HCT116 (cell line): ENCODE measurements at places on chromosomes 1 and 21.

DNA sequence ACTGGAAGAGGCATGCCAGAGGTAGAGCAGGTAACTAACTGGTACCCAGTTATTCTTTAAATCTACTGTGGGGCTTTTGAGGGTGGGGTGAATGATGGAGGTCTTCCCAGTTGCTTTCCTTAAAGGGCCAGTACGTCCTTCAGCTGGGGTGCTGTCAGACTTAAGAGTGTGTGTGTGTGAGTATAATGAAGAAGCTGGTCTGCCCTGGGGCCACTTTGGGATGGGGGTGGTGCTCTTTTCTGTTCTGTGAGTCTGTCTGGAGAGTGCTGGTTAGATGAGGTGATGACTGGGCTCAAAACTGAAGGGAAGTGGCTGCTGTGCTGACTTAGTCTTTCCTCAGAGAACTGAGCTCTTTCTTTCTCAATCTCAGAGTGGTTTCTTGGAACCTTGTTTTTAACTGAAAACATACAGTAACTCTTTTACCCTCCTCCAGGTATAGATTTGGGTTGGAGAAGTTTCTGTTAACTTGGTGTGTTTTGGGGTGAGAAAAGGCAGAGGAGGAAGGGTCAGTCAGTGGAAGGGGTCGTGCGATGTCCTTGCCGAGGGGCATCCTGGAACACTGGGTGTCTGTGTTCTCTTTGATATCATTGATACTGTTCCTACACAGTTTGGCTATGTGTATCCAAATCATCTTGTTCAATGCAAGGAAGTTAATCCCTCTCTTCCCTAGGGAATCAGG lies 746 bp downstream of the MACF1 start:
- H3K36me3 ChIP-seq, result no peaks in the 10 kb centered on the region
- H3K4me3 ChIP-seq, result no peak overlapping the region
- peaks cover 16% of the 10 kb centered on the region for H3K4me1 ChIP-seq
- H3K27ac ChIP-seq, result no peak overlapping the region
- DNase-seq, result no peak

- H3K36me3 ChIP-seq, result no peaks in the 10 kb centered on the region
- H3K27ac ChIP-seq, result no peak overlapping the region
- no peak for DNase-seq
- H3K4me3 ChIP-seq, result no peak overlapping the region
- H3K4me1 ChIP-seq, result no peaks in the 10 kb centered on the region
These were observed 39.6 kb upstream of the PRSS38 start for GRCh38 chr1:227775841-227776240.

DNA sequence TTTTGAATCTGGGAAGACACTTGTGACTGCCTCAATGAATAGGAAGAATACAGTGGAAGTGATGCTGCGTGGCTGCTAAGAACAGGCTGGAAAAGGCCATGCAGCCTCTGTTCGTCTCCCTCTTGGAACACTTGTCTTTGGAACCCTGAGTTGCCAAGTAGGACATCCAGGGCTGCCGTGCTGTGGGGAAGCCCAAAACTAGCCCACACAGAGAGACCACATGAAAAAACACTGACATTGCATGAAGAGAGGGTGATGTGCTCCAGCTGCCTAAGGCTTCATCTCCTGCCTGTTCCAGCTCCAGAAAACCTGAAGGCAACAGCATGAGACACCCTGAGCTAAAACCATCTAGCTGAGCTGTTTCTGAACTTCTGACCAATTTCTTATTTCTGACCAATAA lies 61.1 kb upstream of the GNG4 start:
- H3K27ac ChIP-seq, result no peak overlapping the region
- no peaks in the 10 kb centered on the region for H3K27me3 ChIP-seq
- H3K36me3 ChIP-seq, result no peaks in the 10 kb centered on the region
- H3K4me3 ChIP-seq, result no peak overlapping the region
- H3K4me1 ChIP-seq, result no peaks in the 10 kb centered on the region
- no peak for DNase-seq

- H3K27ac ChIP-seq, result no peak overlapping the region
- no peaks in the 10 kb centered on the region for H3K4me1 ChIP-seq
- no peak for DNase-seq
- no peaks in the 10 kb centered on the region for H3K27me3 ChIP-seq
- H3K4me3 ChIP-seq, result no peak overlapping the region
These were observed 281.1 kb downstream of the DNM3 start for GRCh38 chr1:172122381-172122780.

DNA sequence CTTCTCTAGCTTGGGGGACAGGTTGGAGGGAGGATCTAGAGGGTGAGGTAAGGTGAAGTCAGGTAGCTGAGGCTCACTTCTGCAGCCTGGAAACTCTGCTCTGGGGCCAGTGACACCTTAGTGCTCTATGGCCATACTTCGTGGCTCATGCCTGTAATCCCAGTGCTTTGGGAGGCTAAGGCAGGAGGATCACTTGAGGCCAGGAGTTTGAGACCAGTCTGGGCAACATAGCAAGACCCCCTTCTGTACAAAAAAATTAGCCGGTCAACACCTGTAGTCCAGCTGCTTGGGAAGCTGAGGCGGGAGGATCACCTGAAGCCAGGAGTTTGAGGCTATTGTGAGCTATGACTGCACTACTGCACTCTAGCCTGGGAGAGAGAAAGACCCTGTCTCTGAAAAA lies 5.8 kb downstream of the LMNA start:
- no peaks in the 10 kb centered on the region for H3K36me3 ChIP-seq
- H3K27me3 ChIP-seq, result no peaks in the 10 kb centered on the region
- peak overlapping the region; percentile 95 for H3K27ac ChIP-seq
- peaks cover 79% of the 10 kb centered on the region for H3K4me1 ChIP-seq

DNA sequence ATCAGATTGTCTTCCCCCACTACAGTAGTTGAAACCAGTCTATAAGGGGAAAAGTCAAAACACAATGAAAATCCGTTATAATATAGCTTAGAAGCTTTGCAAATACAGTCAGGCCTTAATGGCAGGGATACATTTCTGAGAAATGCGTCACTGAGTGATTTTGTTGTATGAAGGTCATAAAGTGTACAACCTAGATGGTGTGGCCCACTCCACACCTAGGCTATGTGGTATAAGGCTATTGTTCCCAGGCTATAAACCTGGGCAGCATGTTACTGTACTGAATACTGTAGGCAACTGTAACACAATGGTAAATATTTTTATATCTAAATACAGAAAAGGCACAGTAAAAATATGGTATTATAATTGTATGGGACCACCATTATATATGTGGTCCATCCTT lies 188.0 kb upstream of the L1TD1 start:
- no peak overlapping the region for H3K27ac ChIP-seq
- H3K4me1 ChIP-seq, result no peaks in the 10 kb centered on the region
- no peak for DNase-seq
- H3K36me3 ChIP-seq, result no peaks in the 10 kb centered on the region
- H3K27me3 ChIP-seq, result no peaks in the 10 kb centered on the region

DNA sequence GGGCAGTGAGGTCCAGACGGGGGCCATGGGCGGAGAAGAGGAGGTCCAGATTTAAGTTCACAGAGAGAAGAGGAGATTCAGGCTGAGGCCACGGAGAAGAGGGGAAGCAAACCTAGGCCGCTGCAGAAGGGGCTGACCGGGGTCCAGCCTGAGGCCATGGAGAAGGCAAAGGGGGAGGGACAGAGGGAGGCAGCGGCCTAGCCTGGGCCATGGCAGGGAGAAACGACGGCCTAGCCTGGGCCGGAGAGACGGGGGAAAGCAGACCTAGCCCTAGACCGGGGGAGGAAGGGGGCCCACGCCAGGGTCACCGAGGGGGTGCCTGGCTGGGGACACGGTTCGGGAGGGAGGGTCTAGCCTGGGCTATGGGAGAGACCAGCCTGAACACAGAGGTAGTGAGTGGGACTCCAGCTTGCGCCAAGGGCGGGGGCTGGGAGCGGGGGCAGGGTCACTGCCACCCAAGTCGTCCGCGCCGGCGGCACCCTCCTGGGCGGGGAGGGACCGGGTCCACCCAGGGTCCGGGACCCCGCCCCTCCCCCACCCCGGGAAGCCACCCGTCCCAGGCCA lies 459 bp downstream of the CAPZB start:
- peaks cover 11% of the 10 kb centered on the region; the same call in 1 of the 2 replicates for H3K4me1 ChIP-seq
- no peaks in the 10 kb centered on the region for H3K36me3 ChIP-seq
- H3K4me3 ChIP-seq, result peak overlapping the region; percentile 92
- DNase-seq, result no peak
- H3K27me3 ChIP-seq, result no peaks in the 10 kb centered on the region
- peak overlapping the region; percentile 81 for H3K27ac ChIP-seq

DNA sequence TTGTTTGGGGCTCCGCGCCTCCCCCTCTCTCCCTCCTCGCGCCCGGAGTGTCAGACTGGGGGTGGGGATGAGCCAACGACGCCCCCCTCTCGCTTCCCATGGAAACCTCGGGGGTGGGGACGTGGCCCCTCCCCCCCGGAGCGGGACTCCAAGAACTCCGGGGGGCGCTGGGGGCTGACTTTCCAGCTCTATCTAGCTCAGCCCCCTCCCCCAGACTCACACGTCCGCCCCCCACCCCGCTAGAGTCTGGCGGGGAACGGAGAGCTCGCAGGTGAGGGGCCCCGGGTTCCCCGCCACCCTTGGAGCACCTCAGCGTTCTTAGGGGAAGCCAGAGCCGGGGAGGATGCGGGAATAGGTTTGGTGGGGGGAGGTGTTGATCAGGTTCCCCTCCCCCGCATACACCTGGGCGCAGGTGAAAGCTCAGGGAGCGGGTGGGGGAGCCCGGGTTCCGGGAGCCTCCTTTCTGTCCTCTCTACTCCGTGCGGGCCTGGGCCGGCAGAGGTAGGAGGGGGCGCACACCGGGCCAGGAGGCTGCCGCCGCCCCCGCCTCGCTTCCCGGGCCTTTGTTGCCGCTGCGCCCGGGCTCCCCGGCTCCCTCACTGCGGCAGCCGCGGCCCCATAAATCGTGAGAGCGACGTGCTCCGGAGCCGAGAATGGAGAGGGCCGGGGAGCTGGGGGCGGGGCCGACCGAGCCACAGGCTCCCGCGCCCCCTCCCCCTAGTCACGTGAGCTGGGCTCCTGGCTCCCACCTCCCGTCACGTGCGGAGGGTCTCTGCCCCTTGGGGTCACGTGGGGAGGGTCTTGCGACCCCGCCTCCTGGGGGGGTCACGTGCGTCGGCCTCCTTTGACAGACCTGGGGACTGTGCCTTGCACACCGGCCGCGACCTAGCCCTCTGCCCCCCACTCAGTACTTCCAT lies 1.9 kb downstream of the EFNA3 start:
- peak overlapping the region; percentile 53; the same call in 1 of the 2 replicates for H3K27ac ChIP-seq
- H3K27me3 ChIP-seq, result no peaks in the 10 kb centered on the region
- peak overlapping the region; percentile 73 for H3K4me3 ChIP-seq
- DNase-seq, result no peak
- H3K4me1 ChIP-seq, result peaks cover 67% of the 10 kb centered on the region
- no peaks in the 10 kb centered on the region for H3K36me3 ChIP-seq

GRCh38 chr1:59104191-59104760 lies 192.6 kb upstream of the FGGY start:
- H3K4me1 ChIP-seq, result no peaks in the 10 kb centered on the region
- H3K27me3 ChIP-seq, result no peaks in the 10 kb centered on the region
- no peak overlapping the region for H3K27ac ChIP-seq
- H3K4me3 ChIP-seq, result no peak overlapping the region
- no peak for DNase-seq

DNA sequence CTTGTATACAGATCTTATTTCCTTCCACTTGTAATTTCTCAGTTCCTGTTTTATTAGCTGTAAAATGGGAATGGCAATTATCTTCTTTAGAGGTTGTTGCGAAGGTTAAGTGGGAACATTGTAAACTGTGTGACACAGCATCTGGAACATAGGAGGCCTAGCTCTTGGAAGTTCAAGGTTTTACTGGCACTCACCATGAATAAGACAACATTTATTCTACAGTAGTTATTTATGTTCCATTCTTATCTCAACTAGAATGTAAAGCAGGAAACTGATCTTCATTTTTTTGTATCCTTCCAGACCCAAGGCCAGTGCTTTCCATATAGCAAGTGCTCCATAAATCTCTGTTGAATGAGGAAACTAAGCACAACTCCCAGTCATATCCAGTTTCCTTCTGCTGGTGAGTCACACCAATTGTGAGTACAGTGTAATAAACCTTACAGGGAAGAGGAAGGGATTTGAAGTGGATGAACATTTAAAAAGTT lies 1.4 kb downstream of the BCL10 start:
- peaks cover 16% of the 10 kb centered on the region for H3K4me1 ChIP-seq
- peak overlapping the region; percentile 67 for H3K4me3 ChIP-seq
- no peak for DNase-seq

DNA sequence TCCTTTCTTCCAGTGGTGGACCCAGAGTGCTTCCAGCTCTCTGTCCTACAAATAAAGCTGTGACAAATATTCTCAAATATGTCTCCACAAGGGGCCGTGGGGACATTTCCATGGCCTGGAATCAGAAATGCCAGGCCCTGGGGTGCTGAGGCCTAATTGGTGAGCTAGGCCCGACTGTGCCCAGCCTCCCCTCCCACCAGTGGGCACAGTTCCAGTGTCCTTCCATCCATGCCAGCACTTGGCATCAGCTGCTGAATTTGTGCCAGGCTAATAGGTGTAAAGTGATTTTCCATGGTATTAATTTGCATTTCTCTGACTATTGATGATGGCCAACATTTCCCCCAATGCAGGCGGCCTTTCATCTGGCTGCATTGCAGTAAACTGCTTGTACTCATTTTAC lies 48.5 kb upstream of the B3GALT5 start:
- H3K27ac ChIP-seq, result no peak overlapping the region
- H3K36me3 ChIP-seq, result no peaks in the 10 kb centered on the region
- no peaks in the 10 kb centered on the region for H3K4me1 ChIP-seq
- no peaks in the 10 kb centered on the region for H3K27me3 ChIP-seq
- DNase-seq, result no peak

DNA sequence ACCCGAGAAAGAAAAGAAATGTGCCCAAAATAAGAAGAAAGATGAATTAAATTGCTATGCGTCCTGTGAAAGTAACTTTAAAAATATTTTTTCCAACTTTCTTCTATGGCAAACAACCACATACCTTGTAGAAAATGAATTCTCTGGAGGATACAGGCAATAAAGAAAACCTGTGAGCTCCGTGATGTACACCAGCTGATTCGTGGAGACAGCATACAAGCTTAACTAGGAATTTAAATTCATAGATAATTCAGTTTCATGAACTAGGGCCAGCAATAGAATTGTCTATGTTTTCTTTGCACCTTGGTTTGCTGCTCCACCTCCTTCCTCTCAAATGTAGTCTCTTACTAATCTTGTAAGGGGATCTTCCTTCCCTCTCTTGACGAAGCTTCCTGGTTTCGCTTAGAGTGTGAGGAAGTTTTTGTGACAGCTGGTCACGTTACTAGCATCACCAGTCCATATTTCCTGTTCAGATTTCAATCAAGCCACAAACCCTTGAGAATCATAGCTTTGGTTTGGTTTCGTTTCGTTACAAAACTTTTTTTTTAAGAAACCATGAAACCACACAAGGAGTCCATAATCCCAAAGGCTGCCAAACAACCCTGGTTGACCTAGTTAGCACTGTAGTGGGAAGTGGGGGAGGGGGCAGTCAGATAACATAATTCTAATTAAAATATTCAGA lies 35.8 kb downstream of the GREM2 start:
- H3K4me3 ChIP-seq, result no peak overlapping the region
- H3K27me3 ChIP-seq, result no peaks in the 10 kb centered on the region
- no peak overlapping the region for H3K27ac ChIP-seq
- no peaks in the 10 kb centered on the region for H3K36me3 ChIP-seq
